Fibroblast of the conjunctiva (primary cell): ENCODE measurements at places on chromosomes 6 and 20.

DNA sequence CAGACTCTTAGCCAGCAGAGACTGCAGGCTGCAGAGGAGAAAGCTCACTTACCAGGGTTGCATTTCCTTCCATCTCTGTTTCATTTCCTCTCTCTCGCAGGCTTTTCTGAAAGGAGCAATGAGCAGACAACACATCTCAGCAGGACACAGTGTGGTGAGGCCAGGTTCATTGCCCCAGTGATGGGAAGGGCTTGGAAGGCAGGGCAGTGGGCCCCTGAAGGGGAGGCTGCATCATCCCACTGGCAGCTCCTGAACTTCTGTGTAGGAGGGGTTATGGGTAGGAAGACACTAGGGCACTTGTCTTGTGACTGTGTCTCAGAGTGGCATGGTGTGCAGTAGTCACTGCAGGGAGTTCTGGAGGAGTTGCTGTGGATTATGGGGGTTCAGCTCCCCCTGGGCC lies 246.8 kb downstream of the QKI start:
- DNase-seq: no peak

DNA sequence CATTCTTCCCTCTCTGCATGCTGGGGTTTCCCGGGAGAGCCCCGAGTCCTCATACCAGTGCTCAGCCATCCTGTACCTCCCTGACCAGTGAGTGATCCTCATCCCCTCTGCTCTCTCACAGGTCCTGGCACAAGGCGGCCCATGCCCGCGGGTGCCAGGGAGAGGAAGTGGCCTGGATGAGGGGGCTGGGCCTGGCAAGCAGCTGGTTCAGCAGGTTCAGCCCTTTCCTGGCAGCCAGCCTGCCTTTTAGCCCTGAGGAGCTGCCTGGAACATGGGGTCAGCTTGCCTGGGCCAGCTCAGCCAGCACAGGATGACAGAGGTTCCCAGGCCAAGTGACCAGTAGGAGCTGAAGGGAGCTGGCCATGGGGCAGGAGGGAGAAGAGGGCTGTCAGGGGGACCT lies 10.9 kb downstream of the MOCS1 start:
- DNase-seq: no peak

DNA sequence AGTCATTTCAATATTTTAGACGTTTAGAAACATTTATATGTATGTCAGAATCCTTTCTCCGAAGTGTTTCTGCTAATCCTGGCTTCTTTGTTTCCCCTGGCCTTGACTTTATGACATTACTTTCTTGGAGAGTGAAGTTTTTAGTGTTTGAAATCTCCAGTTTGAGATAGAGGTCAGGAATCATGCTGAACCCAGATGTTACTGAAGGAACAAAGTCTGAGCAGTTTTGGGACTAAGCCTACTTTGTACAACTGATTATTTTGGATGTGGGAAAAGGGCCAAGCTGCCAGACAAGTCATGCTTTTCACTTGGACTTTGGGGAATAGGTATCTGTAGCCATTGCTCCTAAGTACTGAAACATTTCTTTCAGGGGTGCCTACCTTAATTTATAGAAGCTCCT lies 2.3 kb downstream of the RNF144B start:
- no peak for DNase-seq

DNA sequence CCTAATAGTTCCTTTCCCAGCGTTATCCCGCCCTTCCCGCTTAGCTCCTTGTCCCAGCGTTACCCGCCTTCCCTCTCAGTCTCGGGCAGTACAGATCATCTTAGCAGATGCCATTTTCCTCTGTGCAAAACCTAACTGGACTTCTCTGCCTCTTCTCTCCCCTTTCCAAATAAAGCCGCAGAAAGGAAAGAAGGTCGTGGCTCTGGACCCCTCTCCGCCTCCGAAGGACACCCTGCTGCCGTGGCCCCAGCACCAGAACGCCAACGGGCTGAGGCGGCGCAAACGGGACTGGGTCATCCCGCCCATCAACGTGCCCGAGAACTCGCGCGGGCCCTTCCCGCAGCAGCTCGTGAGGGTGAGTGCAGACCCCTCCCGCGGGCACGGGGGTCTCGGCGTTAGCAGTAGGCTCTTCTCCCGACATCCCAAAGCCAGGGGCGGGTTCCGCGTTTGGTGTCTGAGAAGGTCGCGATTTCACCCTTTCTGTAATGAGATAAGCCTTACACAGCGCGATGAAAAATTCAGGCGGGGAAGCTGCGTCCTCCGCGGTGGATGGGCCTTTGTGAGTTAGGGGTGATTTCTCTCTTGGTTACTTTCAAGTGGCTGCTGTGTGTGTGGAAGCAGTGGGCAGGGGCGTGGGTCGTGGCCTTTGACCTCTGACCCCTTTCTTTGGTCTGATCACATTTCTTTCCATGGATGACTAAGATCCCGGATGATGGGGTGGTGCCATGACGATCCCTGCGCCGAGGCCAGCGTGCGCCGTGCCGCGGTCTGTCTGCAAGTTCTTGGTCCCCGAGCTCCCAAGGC lies 292.7 kb downstream of the TAF4 start:
- no peak for DNase-seq

GRCh38 chr6:32439602-32440214 lies at the start of gene HLA-DRA:
Gene HLA-DRA, plus strand, starts transcription at chr6:32439887. Its CDS starts 64 bp downstream, at chr6:32439951.
- DNase-seq: peak; percentile 21

GRCh38 chr6:168516944-168517741 lies 76.2 kb downstream of the SMOC2 start:
- no peak for DNase-seq

DNA sequence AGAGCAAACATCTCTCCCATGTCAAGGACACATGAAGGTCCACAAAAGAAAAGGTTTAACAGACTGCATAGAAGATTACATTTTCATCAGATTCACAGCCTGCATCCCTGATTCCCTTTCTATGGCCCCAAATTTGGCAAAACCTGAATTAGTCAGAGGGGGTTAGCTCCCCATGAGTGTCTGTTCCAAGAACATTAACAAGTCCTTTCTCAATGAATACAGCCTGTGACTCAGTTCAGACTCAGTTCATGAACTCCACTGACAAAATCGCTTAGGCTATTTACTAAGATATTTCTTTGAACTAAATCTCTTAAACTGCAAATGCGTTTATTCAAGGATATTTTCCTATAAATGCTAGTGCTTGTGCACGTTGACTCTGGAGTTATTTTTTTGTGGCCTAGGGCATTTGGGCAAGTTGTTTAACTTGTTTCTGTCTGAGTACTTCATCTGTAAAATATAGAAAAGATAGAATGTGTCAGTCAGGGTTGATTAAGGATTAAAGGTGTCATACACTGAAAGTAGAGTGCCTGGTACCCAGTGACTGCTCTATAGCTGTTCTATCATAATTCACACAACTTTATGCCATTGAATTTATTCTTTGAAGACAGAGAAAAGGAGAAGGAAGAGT lies 422.6 kb downstream of the HTR1B start:
- no peak for DNase-seq

- DNase-seq: peak; percentile 76
These were observed 11.5 kb downstream of the PMEPA1 start for GRCh38 chr20:57698116-57698866.

DNA sequence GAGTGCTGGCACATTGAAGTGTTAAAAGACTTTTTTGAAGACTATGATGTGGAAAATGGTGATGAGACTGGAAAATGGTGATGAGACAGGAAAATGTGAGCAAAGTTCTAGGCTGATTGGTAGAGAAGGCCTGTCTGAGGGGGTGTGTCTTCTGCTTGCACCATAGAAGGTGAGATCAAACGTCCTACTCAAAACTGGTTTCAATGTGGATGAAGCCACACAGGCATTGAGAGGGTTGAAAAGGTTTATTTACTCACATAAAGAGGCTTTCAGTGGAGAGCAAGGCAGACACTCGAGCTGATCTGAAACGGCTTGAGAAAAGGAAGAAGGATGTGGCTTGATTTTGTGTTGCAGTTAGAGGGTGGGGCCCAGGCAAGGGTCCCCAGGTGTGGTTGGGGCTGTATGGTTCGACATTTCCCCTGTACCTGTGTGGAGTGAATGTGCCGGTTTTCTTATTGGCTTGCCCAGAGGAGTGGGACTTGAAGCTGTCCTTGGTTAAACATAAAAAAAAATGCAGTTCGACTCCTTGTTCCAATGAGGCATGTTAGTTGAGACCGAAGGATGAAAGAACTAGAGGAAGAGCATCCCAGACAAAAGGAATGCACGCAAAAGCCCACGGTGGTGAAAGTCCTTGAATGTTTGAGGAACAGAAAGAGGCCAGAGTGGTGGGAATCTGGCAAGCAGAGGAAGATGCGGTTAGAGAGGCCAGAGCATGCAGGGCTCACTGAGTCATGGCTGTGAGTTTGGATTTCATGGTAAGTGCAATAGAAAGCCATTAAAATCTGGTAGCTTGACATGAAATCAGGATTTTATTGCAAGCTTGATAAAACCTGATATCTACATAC lies 172.3 kb downstream of the EPM2A start:
- DNase-seq: no peak

DNA sequence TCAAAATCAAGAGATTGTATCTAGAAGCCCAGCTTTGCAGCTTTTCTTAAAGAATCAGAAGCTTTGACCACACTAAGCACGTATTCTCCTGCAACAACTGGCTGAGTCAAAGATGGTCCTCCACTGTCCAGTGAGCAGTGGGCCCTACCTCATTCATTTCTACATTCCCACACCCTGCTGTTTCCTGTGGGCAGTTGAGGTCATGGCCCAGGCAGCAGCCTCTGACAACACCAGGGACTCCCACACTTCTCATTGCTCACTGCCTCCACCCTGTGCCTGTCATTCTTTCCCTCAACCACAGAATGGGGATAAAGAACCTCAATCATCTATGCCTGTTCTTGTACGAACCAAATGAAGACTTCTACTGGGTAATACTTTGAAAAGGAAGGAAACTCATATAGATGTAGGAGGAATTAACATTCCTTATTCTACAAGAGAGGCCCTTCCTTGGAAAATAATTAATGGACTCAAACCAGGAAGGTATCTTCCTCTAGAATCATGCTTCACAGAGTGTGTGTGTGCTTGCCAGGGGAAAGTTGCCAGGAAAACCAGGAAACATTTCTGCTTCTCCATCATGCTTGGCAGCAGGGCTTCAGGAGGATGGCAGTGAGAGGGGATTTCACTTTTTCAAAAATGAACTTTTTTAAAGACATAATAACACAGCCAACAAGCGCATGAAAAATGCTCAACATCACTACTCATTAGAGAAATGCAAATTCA lies 191.7 kb upstream of the RIN2 start:
- DNase-seq: no peak

GRCh38 chr6:38432479-38432878 lies 207.2 kb downstream of the BTBD9 start:
- DNase-seq: peak; percentile 2

DNA sequence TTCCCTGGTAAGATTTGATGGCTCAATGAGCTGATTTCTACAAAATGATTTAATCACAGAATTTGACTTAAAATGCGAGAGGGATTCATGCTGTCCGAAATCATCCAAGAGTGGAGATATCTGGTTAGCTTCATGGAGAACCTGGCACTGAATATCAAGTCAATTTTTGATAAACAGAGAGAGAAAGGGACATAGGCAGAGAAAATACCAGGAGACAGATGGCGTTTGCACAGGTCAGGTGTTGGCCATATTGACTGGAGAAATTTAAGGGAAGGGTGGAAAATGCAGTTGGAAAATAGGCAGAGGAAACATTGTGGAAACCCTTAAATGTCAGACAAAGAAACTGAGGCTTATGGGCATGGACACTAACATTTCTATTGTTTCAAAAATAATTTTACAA lies 47.0 kb downstream of the BCAS1 start:
- DNase-seq: no peak

GRCh38 chr6:1311400-1312202 lies at the start of gene FOXQ1:
Gene FOXQ1, plus strand, starts transcription at chr6:1312098. Its CDS starts 607 bp downstream, at chr6:1312705.
- no peak for DNase-seq

GRCh38 chr20:34001378-34001777 lies 7.7 kb downstream of the RALY start:
- no peak for DNase-seq
